Activated CD4-positive, alpha-beta memory T cell treated with anti-CD3 and anti-CD28 coated beads for 36 hours (primary cell): ENCODE measurements at places on chromosomes 4 and X. TPM values are rescaled to one million over a fixed set of nuclear protein-coding genes. Genes with fewer than 3 reads are reported as not detected.

- DNase-seq: no peak
- no peaks in the 10 kb centered on the region for H3K36me3 ChIP-seq
- H3K4me3 ChIP-seq: no peak overlapping the region
These were observed 49.2 kb upstream of the SCRG1 start for GRCh38 chr4:173448103-173448502.

GRCh38 chr4:107419052-107419451, 301.0 kb downstream of the PAPSS1 start:
- H3K36me3 ChIP-seq: no peaks in the 10 kb centered on the region
- H3K4me3 ChIP-seq: no peak overlapping the region
- no peak overlapping the region for H3K27ac ChIP-seq

DNA sequence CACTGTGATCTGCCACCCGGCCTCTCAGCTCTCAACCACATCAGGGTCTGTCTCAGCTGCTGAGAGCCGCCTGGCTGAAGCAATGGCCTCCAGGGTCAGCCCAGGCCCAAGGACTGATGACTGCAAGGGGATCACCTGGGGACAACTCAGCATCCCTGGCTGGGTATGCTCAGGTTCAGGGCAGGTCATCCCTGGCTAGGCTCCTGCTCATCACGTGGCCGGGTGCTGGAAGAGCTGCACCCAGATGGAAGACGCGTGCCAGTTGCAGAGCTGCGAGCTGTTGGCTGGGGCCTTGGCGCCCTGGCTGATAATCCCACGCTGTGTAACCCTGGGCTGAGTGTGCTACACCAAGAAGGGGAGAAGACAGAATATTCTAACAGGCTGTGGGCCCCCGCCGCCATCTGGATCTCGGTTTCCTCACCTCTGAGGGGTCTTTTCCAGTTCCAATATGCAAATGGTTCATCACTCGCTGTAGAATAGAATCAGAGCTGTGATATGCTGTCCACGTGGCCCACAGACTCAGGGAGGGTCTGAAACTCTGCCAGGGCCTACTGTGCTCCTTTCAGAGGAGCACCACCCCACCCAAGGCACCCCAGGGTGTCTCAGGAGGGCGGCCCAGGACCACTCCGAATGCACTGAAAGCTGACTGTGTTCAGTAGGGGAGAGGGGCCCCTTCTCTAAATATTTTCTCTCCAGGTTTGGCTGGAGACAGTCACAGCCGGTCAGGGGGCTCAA, 338.8 kb downstream of the BCOR start:
- H3K4me1 ChIP-seq: peaks cover 12% of the 10 kb centered on the region
- no peak for DNase-seq
- no peaks in the 10 kb centered on the region for H3K36me3 ChIP-seq
- H3K4me3 ChIP-seq: no peak overlapping the region
- H3K27me3 ChIP-seq: no peaks in the 10 kb centered on the region
- H3K27ac ChIP-seq: no peak overlapping the region

GRCh38 chrX:1507511-1508463, 29.2 kb downstream of the P2RY8 start:
- peaks cover 29% of the 10 kb centered on the region for H3K36me3 ChIP-seq
- no peaks in the 10 kb centered on the region for H3K27me3 ChIP-seq

GRCh38 chrX:110743679-110744340, 51.8 kb downstream of the CHRDL1 start:
- no peaks in the 10 kb centered on the region for H3K27me3 ChIP-seq
- no peaks in the 10 kb centered on the region for H3K4me1 ChIP-seq
- H3K27ac ChIP-seq: no peak overlapping the region
- no peak for DNase-seq
- H3K36me3 ChIP-seq: no peaks in the 10 kb centered on the region

DNA sequence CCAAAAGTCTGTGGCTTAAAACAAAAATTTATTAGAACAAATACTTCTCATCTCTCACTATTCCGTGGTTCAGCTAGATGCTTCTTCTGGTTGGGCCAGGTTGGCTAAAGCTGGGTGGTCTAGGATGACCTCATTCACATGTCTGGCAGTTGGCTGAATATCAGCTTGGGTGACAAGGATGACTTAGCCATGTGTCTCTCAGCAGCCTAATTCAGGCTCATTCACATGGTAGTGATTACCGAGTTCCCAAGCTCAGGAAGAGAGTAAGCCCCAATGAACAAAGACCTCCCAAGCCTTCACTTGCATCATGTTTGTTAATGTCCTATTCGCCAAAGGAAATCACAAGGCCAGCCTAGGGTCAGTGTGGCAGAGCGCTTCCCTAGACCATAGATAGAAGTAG, 119.4 kb downstream of the FANCB start:
- H3K4me3 ChIP-seq: no peak overlapping the region
- H3K27ac ChIP-seq: no peak overlapping the region
- no peak for DNase-seq
- H3K36me3 ChIP-seq: no peaks in the 10 kb centered on the region

DNA sequence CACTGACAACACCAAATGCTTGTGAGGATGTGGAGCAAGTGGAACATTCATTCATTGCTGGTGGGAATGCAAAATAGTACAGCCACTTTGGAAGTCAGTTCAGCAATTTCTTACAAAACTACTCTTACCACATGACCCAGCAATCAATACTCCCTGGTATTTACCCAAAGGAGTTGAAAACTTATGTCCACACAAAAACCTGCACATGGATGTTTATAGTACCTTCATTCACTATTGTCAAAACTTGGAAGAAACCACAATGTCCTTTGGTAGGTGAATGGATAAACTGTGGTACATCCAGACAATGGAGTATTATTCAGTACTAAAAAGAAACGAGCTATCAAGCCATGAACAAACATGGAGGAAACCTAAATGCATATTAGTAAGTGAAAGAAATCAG, 27.5 kb downstream of the HUWE1 start:
- H3K27me3 ChIP-seq: no peaks in the 10 kb centered on the region
- DNase-seq: no peak
- peaks cover 44% of the 10 kb centered on the region for H3K36me3 ChIP-seq
- peaks cover 53% of the 10 kb centered on the region for H3K4me1 ChIP-seq
- H3K4me3 ChIP-seq: no peak overlapping the region
- peak overlapping the region; percentile 34 for H3K27ac ChIP-seq

- no peak overlapping the region for H3K4me3 ChIP-seq
- no peaks in the 10 kb centered on the region for H3K36me3 ChIP-seq
- DNase-seq: no peak
These were observed 83.4 kb upstream of the BMP2K start for GRCh38 chr4:78692822-78693170.

DNA sequence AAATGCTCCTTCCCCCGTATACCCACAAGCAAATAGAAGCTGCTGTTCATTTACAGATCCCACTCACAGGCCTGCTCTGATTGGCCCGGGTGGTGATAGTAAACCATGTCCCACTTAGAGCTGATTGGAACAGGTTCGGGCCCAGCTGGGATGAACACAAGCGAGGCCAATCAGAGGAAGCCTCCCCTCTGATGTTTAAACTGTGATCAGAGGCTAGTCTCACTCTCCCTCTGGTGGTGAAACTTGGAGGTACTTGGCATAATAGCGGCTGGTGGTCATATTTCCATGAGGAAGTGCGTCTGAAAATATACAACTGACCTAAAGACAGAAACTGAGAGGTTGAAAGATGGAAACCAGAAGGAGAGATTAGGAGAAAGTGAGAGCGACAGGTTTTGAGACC, 51.5 kb upstream of the TRPC3 start:
- H3K4me1 ChIP-seq: no peaks in the 10 kb centered on the region
- H3K36me3 ChIP-seq: no peaks in the 10 kb centered on the region
- H3K4me3 ChIP-seq: no peak overlapping the region
- no peak overlapping the region for H3K27ac ChIP-seq

- peaks cover 1% of the 10 kb centered on the region for H3K27me3 ChIP-seq
- H3K36me3 ChIP-seq: no peaks in the 10 kb centered on the region
- no peak overlapping the region for H3K4me3 ChIP-seq
- DNase-seq: no peak
- H3K4me1 ChIP-seq: no peaks in the 10 kb centered on the region
- H3K27ac ChIP-seq: no peak overlapping the region
These were observed 175.0 kb upstream of the HS3ST1 start for GRCh38 chr4:11603591-11604194.

GRCh38 chrX:2487366-2487765, 13.4 kb downstream of the DHRSX start:
- no peak for DNase-seq
- no peak overlapping the region for H3K4me3 ChIP-seq
- no peaks in the 10 kb centered on the region for H3K27me3 ChIP-seq
- H3K36me3 ChIP-seq: peaks cover 33% of the 10 kb centered on the region

DNA sequence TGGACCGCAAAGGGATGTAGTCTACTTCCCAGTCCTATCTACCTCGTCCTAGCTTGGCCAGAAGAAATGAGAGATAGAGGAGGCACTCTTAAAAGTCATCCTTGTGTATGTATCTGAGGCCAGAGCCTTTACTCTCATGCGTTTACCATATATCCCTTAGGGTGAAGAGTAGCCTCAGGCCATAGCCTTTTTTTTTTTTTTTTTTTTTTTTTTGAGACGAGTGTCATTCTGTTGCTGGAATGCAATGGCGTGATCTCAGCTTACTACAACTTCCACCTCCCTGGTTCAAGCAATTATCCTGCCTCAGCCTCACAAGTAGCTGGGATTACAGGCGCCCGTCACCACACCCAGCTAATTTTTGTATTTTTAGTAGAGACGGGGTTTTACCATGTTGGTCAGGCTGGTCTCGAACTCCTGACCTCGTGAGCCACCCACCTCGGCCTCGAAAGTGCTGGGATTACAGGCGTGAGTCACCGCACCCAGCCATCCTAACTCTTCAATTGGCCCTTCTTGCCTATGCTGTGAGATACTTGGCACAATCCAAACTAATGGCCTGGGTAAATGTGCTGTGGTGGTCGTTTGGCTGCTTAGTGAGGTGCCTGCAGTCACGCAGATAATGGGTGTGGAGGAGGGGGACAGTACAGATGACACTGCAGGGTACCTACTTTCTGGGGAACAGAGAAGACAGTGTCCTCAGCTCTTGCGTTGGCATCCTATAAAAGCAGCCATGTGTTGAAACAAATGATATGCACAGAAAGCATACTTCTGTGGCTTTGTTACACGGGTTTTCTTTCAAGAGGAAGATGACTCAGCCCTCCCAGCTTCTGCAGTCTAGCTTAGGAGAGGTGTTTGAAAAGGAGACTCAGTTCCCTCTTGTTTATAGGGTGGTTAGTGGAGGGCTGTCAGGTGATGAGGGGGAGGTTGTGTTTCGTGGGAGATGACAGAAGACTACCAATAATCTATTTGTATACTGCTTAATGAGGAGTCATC, 10.4 kb upstream of the DGAT2L6 start:
- no peak overlapping the region for H3K4me3 ChIP-seq
- H3K4me1 ChIP-seq: peaks cover 7% of the 10 kb centered on the region
- H3K27me3 ChIP-seq: no peaks in the 10 kb centered on the region
- H3K36me3 ChIP-seq: peaks cover 2% of the 10 kb centered on the region
- no peak for DNase-seq

GRCh38 chr4:106126062-106126461, 189.9 kb downstream of the TBCK start:
- H3K27me3 ChIP-seq: no peaks in the 10 kb centered on the region
- H3K4me1 ChIP-seq: no peaks in the 10 kb centered on the region
- H3K4me3 ChIP-seq: no peak overlapping the region
- H3K36me3 ChIP-seq: peaks cover 24% of the 10 kb centered on the region

DNA sequence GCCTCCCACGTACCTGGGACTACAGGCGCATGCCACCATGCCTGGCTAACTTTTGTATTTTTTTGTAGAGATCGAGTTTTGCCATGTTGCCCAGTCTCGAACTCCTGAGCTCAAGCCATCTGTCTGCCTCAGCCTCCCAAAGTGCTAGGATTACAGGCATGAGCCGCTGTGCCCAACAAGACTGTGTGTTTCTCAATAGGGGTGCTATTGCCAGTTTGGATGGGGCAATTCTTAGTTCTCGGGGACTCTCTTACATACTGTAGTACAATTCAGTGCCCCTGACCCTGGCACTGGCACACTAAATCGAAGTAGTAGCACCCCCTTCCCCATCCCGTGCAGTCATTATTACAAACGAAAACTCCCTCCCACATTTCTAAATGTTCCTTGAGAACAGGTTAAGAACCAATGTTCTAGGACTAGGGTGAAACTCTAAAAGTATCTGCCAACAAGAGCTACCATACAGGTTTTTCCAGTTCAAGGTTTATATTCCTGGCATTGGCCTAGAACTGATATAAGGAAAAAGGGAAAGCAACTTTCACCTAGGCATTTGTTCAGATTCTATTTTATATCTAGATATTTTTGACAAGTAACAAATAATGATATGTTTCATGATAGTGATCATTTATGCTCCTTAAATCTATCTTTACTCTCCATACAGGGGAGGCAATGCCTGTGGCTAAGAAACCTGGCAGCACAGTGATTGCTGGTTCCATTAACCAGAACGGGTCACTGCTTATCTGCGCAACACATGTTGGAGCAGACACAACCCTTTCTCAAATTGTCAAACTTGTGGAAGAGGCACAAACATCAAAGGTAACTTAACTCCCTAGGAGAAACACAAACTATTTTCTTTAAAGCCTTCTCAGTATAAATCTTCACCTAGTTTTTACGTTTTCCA, 50.4 kb upstream of the PGAM4 start:
- peaks cover 8% of the 10 kb centered on the region for H3K4me1 ChIP-seq
- H3K27me3 ChIP-seq: no peaks in the 10 kb centered on the region
- peaks cover 9% of the 10 kb centered on the region for H3K36me3 ChIP-seq
- no peak for DNase-seq
- no peak overlapping the region for H3K4me3 ChIP-seq

GRCh38 chrX:65576160-65576559, 41.6 kb upstream of the LAS1L start:
- no peak for DNase-seq
- H3K4me3 ChIP-seq: no peak overlapping the region
- H3K4me1 ChIP-seq: no peaks in the 10 kb centered on the region
- no peaks in the 10 kb centered on the region for H3K27me3 ChIP-seq
- H3K36me3 ChIP-seq: no peaks in the 10 kb centered on the region

GRCh38 chrX:152658302-152658701, 20.6 kb downstream of the GABRQ start:
- H3K27me3 ChIP-seq: no peaks in the 10 kb centered on the region
- H3K4me3 ChIP-seq: no peak overlapping the region
- no peaks in the 10 kb centered on the region for H3K4me1 ChIP-seq
- no peak overlapping the region for H3K27ac ChIP-seq
- no peak for DNase-seq

- DNase-seq: no peak
- H3K4me1 ChIP-seq: no peaks in the 10 kb centered on the region
- H3K36me3 ChIP-seq: no peaks in the 10 kb centered on the region
- no peaks in the 10 kb centered on the region for H3K27me3 ChIP-seq
- no peak overlapping the region for H3K4me3 ChIP-seq
These were observed 201.7 kb downstream of the NLGN4X start for GRCh38 chrX:6026980-6027379.

The TMPRSS11D gene
- total RNA-seq: not detected

The DUSP21 gene
- total RNA-seq: not detected

The COQ2 gene
- 18.7 TPM for total RNA-seq

The GAB1 gene
- 0.45 TPM for total RNA-seq

The ARSJ gene
- total RNA-seq: not detected

The CLCN4 gene
- not detected for total RNA-seq

The KIF4A gene
- total RNA-seq: 28.3 TPM

The TBC1D8B gene
- total RNA-seq: 2.2 TPM

The HERC3 gene
- total RNA-seq: 29.0 TPM

The WAS gene
- 99.6 TPM for total RNA-seq

The ERAS gene
- not detected for total RNA-seq

The BTK gene
- total RNA-seq: 0.21 TPM

The CENPI gene
- total RNA-seq: 22.3 TPM

The SYN1 gene
- total RNA-seq: 0.83 TPM

The LRRC66 gene
- not detected for total RNA-seq
